ENCODE measurements at places on chromosomes 5 and 9. TPM values are rescaled to one million over a fixed set of nuclear protein-coding genes. Genes with fewer than 3 reads are reported as not detected.

Gene SPOCK1
- total RNA-seq, result 4.5 TPM

- no peak for DNase-seq
These were observed 123.1 kb downstream of the ADCY2 start for GRCh38 chr5:7518947-7519560.

- no peak for DNase-seq
These were observed 419.4 kb upstream of the PTGER4 start for GRCh38 chr5:40260361-40260760.

GRCh38 chr5:109275919-109276318 is 133.9 kb downstream of the PJA2 start:
- DNase-seq, result no peak

Gene PDE8B
- total RNA-seq, result 0.05 TPM

DNA sequence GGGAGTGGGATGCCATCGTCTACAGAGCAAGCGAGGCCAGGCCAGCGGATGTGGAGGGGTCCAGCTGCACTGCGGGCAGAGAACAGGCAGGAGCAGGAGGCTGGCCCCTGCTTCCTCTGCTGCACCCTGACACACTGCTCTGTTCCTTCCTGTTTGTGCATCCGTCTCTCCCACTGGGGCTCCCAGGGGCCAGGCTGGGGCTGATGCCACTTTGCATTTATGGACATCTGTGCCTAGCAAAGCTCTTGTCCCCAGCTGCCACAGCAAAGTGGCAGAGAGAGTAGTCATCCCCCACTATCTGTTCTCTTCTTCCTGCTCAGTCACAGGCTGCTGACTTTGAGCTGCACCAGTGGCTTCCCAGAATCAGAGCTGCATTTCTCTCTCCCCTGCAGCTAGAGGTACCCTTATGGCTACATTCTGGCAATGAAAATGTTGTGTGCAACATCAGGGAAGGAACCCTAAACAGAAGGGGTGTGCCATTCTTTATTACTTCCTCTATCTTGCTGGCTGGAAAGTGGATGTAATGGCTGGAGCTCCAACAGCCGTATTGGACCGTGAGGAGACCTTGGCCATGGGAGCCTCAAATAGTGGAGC is 4.2 kb upstream of the NINJ1 start:
- no peak for DNase-seq

Gene NRG2
- 3.5 TPM for total RNA-seq

DNA sequence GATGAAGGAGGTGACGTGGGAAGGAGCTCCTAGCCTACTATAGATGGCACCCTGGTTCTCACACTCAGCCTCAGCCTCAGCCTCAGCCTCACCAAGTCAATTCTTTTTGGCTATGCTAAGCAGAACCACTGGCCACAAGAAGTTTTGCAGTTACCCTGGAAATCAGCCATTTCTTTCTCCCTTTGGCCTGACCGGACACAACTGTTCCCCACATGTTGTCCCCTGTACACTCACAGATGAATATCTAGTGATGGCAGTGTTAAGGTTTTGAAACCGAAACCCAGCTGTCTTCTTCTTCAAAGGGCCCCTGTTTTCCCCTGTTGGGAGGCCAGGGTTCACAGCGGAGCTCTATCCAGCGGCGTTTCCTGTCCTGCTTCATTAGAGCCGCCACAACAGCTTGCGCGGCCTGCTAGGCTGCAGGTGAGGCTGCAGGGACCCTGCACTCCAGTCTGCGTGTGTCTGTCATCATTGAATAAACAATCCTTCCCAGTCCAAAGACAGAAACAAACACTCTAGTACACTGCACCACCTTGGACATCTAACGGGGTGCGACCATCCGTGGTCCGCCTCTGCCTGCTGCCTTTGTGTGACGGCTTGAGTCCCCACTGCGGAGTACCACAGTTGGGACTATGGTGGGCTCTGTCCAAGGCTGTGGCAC is 250.5 kb downstream of the DENND1A start:
- DNase-seq, result no peak

- no peak for DNase-seq
These were observed 15.9 kb upstream of the IFNA14 start for GRCh38 chr9:21255538-21256212.

Gene NDST1
- total RNA-seq, result 55.4 TPM

Gene RANBP3L
- total RNA-seq, result not detected

Gene TRPM6
- total RNA-seq, result 0.05 TPM

DNA sequence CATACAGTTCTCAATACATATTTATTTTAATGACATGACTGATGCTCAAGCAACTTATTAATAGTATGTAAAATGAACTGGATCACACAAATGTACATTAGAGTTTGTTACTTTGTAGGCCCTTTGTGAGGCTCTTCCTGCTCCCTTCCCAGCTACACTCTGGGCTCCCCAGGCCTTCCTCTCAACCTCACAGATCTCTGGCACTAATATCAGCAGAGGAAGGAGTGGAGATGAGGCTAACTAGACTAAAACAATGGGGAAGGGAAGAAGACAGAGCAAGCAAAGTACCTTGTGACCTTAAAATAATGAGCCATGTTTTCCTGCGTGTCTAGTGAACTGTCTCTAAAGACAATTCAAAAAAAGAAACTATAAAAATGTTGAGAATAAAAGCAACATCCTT is 30.3 kb upstream of the TEK start:
- no peak for DNase-seq

Gene DNAJB5
- total RNA-seq, result 6.7 TPM

Gene ZNF300
- 15.2 TPM for total RNA-seq

- peak; percentile 52 for DNase-seq
These were observed 20.8 kb downstream of the SV2C start for GRCh38 chr5:76104027-76104426.

Gene MAP3K1
- 14.5 TPM for total RNA-seq

Gene TSSK1B
- total RNA-seq, result not detected

Gene TRIM36
- 18.9 TPM for total RNA-seq

DNA sequence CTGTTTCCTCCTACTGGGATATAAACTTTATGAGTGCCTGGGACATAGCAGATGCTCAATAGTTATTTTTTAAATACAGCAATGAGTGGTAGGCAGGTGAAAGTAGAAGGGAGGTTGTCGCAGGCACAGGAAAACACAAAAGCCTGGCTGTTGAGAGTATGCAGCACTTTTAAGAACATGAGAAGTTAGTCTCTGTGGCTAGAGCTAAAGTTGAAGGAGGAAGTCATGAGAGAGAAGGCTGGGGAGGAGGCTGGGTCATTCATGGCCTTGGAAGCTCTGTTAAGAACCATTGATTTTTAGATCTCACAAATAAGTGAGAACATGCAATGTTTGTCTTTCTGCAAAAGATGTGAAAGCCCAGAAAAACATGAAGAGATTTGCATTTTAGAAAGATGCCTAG is 126.7 kb downstream of the PRKACG start:
- DNase-seq, result no peak

GRCh38 chr9:100437860-100438805 is 11.2 kb downstream of the MSANTD3 start:
- DNase-seq, result peak; percentile 70

DNA sequence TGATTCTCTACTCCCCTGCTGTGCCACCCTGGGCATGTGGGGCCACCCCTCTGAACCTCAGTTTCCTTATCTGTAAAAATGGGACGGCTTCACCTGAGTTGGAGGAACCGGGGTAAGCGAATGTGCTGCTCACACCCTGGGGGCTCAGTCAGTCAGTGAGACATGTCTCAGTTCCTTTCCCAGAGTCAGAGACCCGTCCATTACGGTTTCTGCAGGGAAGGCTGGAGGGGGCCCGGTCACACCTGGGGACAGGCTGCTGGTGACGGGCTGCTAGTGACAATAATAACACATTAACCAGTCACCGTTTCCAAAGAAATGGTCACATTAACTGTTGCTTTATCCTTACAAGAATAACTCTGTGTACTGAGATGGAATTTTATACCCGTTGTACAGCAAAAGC is 282.4 kb downstream of the NSG2 start:
- DNase-seq, result no peak

- no peak for DNase-seq
These were observed 25.5 kb downstream of the FOXI1 start for GRCh38 chr5:170131235-170131634.

Gene CCNJL
- 10.5 TPM for total RNA-seq

Gene ANKRD33B
- total RNA-seq, result 1.2 TPM

- DNase-seq, result no peak
These were observed 701.3 kb upstream of the ACO1 start for GRCh38 chr9:31683116-31683515.

- no peak for DNase-seq
These were observed 93.1 kb downstream of the ANKRD55 start for GRCh38 chr5:56140073-56140472.

DNA sequence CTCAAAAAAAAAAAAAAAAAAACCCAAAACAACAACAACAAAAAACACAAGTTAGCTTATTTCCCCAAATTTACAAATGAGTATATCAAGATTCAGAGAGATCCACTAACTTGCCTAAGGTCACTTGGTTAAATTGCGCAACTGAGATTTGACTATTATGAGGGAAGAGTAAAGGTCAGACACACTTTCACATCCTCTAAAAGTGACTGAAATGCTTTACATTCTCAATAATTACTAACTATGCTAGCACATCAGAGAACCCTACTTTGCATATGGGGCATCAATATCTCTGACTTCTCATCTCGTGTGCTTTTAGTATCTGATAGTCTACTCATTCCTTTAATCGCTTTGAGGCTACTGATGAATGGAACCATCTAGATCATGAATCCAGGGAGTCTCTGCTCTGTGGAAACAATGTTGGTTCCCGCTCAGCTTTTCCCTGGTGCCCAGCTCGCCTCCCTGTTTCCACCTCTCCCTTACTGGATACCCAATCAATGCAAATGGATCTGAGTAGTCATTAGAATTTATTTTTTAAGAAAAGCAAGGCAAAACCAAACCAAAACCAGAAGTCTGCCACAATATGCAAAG is 182.1 kb upstream of the TRIM32 start:
- DNase-seq, result no peak

- no peak for DNase-seq
These were observed 205.5 kb downstream of the CACNA1B start for GRCh38 chr9:138082918-138083636.

- DNase-seq, result peak; percentile 50
These were observed at the start of gene RXRA for GRCh38 chr9:134325813-134326723. Gene RXRA, plus strand, starts transcription at chr9:134326455. Its CDS starts 177 bp downstream, at chr9:134326632.

DNA sequence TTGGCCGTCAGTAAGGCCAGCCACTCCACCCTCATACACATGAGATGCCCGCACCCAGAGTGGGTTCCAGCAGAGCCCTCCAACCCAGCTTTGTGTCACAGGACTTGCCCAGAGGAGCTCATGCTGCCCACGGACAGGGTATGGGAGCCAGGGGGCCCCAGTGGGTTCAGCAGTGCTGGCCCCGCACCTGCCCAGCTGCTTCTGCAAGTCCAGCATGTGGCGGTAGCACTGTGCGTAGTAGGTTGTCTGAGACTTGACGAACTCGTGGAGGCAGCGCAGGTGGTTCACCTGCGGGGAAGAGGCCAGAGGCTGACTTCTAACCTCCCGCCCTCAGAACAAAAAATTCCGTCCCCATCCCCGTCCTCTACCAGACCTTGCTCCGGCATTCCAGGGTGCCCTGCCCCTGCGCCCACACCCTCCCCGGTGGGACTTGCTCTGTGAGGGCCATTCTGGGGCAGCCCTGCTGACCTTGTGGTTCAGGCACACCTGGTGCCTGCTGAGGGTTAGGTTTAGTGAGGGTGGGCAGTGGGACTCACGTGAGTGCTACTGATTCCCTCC is 18.5 kb downstream of the SH3GLB2 start:
- no peak for DNase-seq

DNA sequence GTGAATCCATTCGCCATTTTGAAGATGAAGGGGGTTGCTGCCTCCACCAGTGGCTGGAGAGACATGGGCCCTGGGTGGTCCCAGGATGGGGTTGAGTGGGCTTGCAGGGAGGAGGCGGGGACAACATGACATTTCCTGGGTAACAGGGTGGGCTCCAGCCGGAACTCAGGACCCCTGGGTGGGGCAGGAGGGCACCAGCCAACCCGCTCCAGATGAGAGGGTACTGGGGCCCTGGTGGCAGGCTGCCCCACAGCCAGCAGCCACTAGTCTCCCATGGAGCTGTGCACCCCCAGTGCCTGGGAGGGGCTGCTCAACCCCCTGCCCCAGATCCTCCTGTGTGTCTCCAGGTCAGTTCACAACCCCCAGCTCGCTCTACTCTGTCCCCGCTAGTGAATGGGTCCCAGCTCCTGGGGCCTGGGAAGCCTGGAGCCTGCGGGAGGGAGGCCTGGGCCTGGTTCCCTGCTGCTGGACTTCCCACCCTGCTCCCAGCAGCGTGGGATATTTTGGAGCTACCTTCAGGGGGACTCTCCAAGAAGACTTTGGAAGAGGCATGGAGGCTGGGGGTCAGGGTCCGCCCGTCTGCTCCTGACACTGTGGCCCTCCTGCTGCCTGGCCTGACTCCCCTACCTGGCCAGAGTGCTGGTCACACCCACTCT is 55.9 kb downstream of the AHRR start:
- DNase-seq, result no peak

GRCh38 chr9:38359689-38360385 is 32.7 kb upstream of the ALDH1B1 start:
- no peak for DNase-seq

DNA sequence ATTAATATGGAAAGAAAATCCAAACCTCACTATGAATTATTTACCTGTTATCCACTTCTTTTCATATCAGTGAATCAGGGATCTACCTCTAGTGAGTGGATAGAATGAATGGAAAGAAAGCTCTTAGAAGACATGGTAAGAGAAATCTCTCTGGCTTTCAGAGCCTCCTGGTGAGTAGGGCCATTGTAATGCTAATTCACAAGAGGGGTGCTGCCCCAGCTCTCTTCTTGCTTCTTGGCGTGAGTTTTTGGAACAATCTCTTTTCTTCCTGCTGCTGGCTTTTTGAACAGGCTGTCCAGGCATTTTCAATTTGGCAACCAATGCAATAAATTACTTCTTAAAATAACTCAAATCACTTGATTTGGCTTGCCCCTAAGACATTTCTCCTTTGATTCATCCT is 49.9 kb upstream of the KCNN2 start:
- no peak for DNase-seq

DNA sequence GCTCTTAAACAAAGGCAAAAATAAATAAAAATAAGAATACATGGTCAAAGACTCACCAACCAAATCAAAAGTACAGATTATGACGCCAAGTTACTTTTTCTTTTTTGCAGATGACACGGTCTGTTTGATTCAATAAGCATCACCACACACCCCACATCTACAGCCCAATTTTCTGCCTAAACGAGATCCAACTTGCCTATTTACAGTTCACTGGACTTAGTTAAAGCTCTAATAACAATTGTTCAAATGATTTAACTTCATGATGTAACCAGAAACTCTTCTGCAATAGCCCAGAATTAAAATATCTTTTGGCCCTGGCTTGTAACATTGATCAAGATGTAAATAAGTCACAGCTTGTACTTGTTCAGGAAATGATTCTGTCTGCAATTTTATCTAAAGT is 590.3 kb upstream of the C9orf72 start:
- DNase-seq, result no peak

GRCh38 chr9:116686135-116686534 is 970 bp upstream of the TRIM32 start:
- no peak for DNase-seq

Gene PCDHGC5
- 3.7 TPM for total RNA-seq
